ENCODE measurements at places on chromosomes 1 and 21. TPM values are rescaled to one million over a fixed set of nuclear protein-coding genes. Genes with fewer than 3 reads are reported as not detected.

TRIM67 gene
- total RNA-seq, result 0.07 TPM

TFF2 gene
- not detected for total RNA-seq

CTBS gene
- 26.4 TPM for total RNA-seq

NBPF26 gene
- total RNA-seq, result 6.5 TPM
